ENCODE measurements at places on chromosomes 7 and 10.

DNA sequence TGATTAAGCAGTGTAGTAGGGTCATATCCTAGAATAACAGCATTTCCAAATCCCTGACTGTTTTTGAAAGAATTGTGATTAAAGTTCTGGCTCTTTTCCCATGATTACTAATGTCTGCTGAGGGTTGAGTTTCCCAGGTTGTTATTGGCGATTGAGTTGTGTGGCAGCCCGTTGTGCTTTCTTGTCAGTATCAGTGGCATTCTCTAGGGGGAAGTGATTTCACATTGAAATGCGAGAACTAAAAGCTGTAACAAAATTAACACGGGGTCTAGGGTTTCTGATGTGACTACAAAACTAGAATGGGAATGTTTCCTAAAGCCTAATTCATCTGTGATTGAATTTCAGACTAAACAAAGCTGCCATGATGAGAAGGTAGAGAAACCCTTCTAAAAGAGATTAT is 349.4 kb downstream of the EXOC4 start:
- no peak for DNase-seq

- no peak for DNase-seq
Measured at GRCh38 chr10:32054094-32054493, 2.1 kb downstream of the KIF5B start.

DNA sequence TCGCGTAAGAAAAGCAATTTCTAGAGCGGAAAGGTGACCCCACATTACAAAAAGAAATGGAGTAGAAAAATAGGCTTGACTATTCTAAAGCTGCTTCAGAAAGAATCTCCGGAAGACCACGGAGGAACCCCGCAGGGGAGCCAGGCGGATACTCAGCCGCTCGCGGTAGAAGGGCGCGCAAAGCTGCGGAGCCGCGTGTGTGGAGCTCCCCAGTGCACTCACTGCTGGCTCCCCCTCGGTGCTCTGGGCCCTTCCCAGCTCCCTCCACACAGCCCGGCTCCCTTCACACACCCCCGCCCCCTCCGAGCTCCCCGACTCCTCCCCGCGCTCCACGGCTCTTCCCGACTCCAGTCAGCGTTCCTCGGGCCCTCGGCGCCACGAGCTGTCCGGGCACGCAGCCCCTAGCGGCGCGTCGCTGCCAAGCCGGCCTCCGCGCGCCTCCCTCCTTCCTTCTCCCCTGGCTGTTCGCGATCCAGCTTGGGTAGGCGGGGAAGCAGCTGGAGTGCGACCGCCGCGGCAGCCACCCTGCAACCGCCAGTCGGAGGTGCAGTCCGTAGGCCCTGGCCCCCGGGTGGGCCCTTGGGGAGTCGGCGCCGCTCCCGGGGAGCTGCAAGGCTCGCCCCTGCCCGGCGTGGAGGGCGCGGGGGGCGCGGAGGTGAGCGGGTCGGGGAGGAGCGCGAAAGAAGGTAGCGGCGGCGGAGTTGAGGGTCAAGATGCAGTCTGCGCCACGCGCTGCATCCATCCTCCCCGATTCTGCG is at the start of gene STEAP2:
Gene STEAP2, plus strand, starts transcription at position 350 of the 758 bp plus-strand sequence. CDS start 13,343 bp downstream, outside the sequence.
- DNase-seq: peak; percentile 20

- no peak for DNase-seq
Measured at GRCh38 chr10:129715805-129716204, 248.3 kb downstream of the EBF3 start.

- DNase-seq: no peak
Measured at GRCh38 chr7:149791-150636, 42.4 kb upstream of the FAM20C start.

GRCh38 chr7:139341058-139341775 is at the start of gene FMC1:
TSS of gene FMC1 (plus strand) at chr7:139341337. CDS start at chr7:139341385, 48 bp downstream.
- DNase-seq: peak; percentile 62

DNA sequence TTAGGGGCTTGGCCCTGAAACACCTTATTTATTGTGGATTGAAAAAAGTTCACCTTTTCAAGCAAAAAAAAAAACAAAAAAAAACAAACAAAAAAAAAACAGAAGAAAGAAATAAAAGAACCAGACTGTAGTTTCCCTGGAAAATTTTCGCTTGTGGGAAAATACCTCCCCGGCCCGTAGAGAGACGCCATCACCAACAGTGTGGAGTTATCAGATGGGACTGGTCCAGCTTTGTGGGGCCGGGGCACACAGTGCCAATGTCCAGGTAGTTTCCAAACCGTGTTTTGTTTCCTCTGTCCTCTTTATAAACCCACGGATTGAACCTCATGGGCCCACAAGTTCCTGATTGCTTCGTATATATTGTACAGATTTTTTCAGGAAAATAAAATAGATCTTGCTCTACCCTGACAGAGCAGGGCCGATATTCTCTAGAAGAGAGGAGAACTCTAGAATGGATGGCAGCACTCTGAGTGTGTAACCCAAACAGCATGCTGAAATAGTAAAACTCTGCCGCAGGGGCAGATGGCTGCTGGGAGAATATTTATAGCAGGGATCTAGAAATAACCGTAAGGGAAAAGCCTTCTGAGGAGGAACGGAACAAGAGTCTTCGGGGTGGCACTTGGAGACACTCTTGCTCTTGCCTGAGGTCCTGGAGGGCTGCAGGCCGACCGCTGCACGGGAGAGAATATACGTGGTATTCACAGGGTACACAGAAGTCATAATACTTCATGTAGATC is 241.0 kb downstream of the FRMD4A start:
- no peak for DNase-seq

GRCh38 chr7:1787241-1787640 is 117.2 kb downstream of the ELFN1 start:
- DNase-seq: no peak

GRCh38 chr7:108824840-108825580 is 255.3 kb downstream of the DNAJB9 start:
- no peak for DNase-seq

- DNase-seq: no peak
Measured at GRCh38 chr7:106916679-106917078, 51.6 kb downstream of the PIK3CG start.

GRCh38 chr10:133275684-133276092 is 980 bp downstream of the ADAM8 start:
- no peak for DNase-seq
